ENCODE measurements at places on chromosomes 12 and 14.
A peak's percentile ranks its signal among the peaks of the same experiment; 100 is the strongest.

DNA sequence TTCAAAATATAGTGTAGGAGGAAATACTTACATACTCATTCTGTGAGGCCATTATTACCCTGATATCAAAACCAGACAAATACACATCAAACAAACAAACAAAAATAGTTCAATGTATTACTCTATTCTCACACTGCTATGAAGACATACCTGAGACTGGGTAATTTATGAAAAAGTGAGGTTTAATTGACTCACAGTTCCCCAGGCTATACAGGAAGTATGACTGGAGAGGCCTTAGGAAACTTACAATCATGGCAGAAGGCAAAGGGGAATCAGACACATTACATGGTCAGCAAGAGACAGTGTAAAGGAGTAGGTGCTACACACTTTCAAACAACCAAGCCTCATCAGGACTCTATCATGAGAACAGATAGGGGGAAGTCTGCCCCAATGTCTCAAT, 1023.2 kb downstream of the TMTC2 start:
- no peak overlapping the region for H3K27ac ChIP-seq
- DNase-seq: no peak
- H3K27me3 ChIP-seq: no peaks in the 10 kb centered on the region
- no peaks in the 10 kb centered on the region for H3K4me1 ChIP-seq
- no peak overlapping the region for H3K4me3 ChIP-seq

GRCh38 chr12:28937196-28937595, 211.9 kb upstream of the FAR2 start:
- H3K27me3 ChIP-seq: no peaks in the 10 kb centered on the region
- no peak for DNase-seq
- no peaks in the 10 kb centered on the region for H3K36me3 ChIP-seq
- H3K4me1 ChIP-seq: no peaks in the 10 kb centered on the region
- no peak overlapping the region for H3K4me3 ChIP-seq

- H3K27ac ChIP-seq: no peak overlapping the region
- DNase-seq: no peak
- H3K36me3 ChIP-seq: no peaks in the 10 kb centered on the region
- H3K4me1 ChIP-seq: peaks cover 7% of the 10 kb centered on the region
- no peak overlapping the region for H3K4me3 ChIP-seq
- H3K27me3 ChIP-seq: no peaks in the 10 kb centered on the region
Measured at GRCh38 chr12:79652521-79652920, 38.2 kb downstream of the PAWR start.

- peak within 1 kb of the TSS; percentile 99 for H3K27ac ChIP-seq
- peaks cover 26% of the 10 kb centered on the region for H3K4me1 ChIP-seq
- no peaks in the 10 kb centered on the region for H3K27me3 ChIP-seq
- H3K4me3 ChIP-seq: peak within 1 kb of the TSS; percentile 99
Measured at GRCh38 chr12:112012775-112013600, at the start of the genes ERP29 and TMEM116. TSS of gene ERP29 (plus strand) at chr12:112013426. CDS start at chr12:112013466, 40 bp downstream. TSS of gene TMEM116 (minus strand) at chr12:112013165. CDS start at chr12:112005270, 7,895 bp downstream.

- no peak for DNase-seq
- H3K27ac ChIP-seq: no peak overlapping the region
- no peak overlapping the region for H3K4me3 ChIP-seq
- H3K27me3 ChIP-seq: no peaks in the 10 kb centered on the region
Measured at GRCh38 chr14:70655110-70655826, 13.6 kb downstream of the TTC9 start.

DNA sequence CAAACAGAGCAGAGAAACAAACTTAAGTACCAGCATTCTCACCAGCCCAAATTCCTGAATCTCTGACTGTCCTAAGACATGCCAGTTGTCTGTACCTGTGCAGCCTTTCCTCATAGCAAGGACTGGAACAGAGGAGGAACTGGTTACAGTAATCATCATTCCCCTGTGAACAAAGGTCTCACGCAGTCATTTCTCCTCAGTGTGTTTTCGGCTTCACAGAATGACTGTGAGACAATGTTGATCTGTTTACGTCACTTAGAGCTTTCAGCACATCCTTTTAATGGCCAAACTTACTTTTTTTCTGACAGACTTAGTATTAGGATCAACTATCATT, 169.0 kb downstream of the FBXL14 start:
- no peaks in the 10 kb centered on the region for H3K36me3 ChIP-seq
- no peaks in the 10 kb centered on the region for H3K27me3 ChIP-seq
- H3K4me3 ChIP-seq: no peak overlapping the region
- no peaks in the 10 kb centered on the region for H3K4me1 ChIP-seq
- no peak overlapping the region for H3K27ac ChIP-seq

DNA sequence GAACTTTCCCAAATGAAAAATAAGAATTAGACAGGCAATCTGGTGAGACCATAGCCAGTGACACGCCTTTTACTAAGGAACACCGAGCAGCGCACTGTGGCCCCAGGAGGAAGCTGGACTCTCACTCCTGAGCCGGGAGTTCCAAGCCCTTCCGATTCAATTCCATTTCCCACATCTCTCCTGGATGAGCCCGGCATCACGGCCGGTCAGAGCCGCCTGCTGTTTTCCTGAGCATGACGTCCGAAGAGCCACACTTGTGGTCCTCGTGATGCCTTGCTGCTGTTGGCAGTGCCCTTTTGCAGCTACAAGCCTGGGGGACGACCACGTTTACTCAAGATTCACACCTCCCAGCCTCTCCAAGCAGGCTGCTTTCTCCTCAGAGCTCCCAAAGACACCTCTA, 40.8 kb downstream of the FBXL14 start:
- no peaks in the 10 kb centered on the region for H3K27me3 ChIP-seq
- H3K36me3 ChIP-seq: no peaks in the 10 kb centered on the region
- H3K4me1 ChIP-seq: no peaks in the 10 kb centered on the region
- no peak for DNase-seq
- H3K4me3 ChIP-seq: no peak overlapping the region

DNA sequence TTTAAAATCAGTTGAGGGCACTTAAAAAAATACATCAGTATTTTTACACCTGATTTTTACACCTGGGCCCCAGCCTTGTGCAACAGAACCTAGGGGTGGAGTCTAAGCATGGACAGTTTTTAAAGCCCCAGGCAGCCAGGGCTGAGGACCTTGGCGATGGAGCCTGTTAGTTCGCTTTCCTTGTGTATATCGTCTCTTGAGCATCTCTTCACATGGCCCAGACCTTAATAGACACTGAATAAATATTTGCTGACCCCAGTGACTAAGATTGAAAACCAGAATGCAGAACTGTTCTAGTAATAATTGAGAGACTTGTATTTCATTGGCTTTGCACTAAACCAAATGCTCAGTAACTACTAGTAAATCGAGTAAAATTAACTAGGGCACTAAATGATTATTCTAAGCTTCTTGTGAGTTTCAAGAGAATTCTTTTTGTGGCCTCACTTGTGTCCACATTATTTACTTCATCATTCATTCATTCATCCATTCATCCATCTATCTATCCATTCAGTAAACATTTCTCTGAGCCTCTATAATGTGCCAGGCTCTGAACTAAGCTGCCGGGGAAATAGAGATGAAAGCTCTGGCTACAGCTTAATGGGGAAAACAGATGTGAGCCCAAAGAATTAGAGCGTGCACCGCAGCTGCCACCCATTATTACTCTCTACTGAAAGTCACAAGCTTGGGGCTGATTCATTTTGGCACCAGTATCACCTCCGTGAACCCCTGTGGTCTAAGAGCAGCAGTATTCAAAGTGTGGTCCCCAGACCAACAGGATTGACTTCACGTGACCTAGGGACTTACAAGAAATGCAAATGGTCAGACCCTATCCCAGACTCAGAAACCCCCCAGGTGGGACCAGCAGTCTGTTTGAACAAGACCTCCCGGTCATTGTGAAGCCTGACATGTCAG, 30.7 kb upstream of the BCL7A start:
- no peak overlapping the region for H3K27ac ChIP-seq
- DNase-seq: no peak
- H3K4me3 ChIP-seq: no peak overlapping the region
- no peaks in the 10 kb centered on the region for H3K27me3 ChIP-seq
- no peaks in the 10 kb centered on the region for H3K36me3 ChIP-seq

DNA sequence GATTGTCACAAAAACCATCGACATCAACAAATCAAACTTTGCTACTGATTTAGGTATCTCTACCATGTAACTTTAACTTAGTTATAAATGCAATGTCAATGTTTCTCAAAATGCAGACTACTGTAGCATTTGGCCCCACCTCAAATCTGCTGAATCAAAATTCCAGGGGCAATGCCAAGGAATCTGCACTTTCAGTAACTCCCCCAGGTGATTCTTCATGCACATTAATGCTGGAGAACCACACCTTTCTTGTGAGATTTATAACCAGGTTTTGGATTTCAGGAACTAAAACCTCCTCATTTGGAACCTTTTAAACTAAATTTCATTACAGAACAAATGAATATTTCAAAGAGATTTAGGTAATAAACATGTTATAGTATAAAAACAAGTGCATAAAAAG, 4.9 kb downstream of the ATP2B1 start:
- H3K4me1 ChIP-seq: no peaks in the 10 kb centered on the region
- DNase-seq: no peak
- H3K27me3 ChIP-seq: no peaks in the 10 kb centered on the region
- no peak overlapping the region for H3K27ac ChIP-seq
- no peak overlapping the region for H3K4me3 ChIP-seq

GRCh38 chr12:16020031-16020430, 108.9 kb downstream of the DERA start:
- H3K27ac ChIP-seq: no peak overlapping the region
- no peak for DNase-seq
- H3K36me3 ChIP-seq: no peaks in the 10 kb centered on the region
- H3K4me1 ChIP-seq: no peaks in the 10 kb centered on the region
- H3K27me3 ChIP-seq: no peaks in the 10 kb centered on the region
- no peak overlapping the region for H3K4me3 ChIP-seq

- no peaks in the 10 kb centered on the region for H3K36me3 ChIP-seq
- H3K27me3 ChIP-seq: no peaks in the 10 kb centered on the region
- no peak for DNase-seq
- peak overlapping the region; percentile 93 for H3K27ac ChIP-seq
- H3K4me1 ChIP-seq: no peaks in the 10 kb centered on the region
Measured at GRCh38 chr12:55715169-55715764, 579 bp upstream of the BLOC1S1 start.

GRCh38 chr14:21255385-21256101, 13.7 kb downstream of the HNRNPC start:
- no peaks in the 10 kb centered on the region for H3K27me3 ChIP-seq
- no peak overlapping the region for H3K4me3 ChIP-seq
- H3K27ac ChIP-seq: no peak overlapping the region
- DNase-seq: no peak

DNA sequence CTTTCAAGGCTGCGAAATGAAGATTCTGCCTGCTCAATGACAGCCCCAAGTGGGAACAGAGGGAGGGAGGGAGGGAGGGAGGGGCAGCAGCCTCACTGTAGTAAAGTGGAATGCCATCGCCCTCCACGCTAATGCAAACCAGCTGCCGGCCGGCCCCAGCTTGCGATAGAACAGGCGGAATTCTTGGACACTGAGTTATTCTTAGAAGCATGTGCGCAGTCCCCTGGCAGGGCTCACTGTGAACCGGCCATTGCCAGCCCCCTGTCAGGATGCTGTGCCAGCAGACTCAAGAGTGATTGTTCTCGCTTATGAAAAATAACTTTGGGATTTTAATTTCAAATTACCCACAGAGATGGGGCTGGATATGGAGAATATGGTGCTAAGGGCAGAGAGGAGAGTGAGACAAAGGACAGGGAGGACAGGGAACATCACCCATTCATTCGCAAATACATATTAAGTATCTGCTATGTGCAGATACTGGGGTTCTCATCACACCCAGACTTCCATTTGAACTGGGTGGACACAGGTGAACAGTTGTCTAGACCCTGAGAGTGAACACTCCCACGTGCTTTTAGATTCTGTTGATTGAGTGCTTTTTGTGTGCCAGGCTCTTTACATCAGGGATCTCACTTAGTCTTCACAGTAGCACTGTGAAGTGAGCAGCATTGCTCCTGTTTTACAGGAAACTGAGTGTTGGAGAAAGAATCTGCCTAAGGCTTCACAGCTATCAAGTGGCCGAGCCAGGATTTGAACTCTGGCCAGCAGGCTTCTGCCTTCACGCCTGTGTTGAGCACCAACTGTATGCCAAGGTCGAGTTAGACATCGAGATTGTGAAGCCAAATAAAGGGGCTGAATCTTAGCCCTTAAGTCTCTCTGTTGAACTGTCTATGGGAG, 192.9 kb downstream of the C12orf75 start:
- H3K27me3 ChIP-seq: no peaks in the 10 kb centered on the region
- no peaks in the 10 kb centered on the region for H3K4me1 ChIP-seq
- no peak overlapping the region for H3K4me3 ChIP-seq
- peak overlapping the region; percentile 60 for H3K27ac ChIP-seq
- no peaks in the 10 kb centered on the region for H3K36me3 ChIP-seq

DNA sequence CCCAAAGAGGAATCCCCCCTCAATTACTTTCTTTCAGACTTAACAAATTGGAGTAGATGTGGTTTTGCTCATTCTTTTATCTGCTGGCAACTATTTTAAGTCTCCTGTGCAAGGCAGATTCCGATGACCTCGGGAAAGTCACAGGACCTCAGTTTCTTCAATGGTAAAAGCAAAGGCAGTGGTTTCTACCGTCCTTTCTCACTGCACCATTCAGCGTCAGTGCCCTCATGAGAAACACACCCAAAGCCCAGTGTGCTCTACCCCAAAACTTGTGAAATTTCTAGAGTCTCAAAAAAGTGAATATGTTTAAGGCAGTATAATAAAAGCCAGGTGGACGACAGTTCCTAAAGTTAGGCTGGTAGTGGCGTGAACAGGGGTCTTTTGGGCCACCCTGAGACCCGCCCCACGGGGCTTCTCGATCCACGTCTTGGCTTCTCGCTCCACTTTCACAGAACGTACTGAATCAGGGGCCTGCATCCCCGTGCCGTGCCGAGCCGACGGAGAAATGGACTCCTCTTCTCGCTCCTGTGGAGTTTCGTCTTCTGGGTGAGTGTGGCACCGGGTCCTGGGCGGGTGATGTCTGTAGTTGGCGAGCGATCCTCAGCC, 1.3 kb upstream of the ARHGAP5 start:
- no peaks in the 10 kb centered on the region for H3K36me3 ChIP-seq
- H3K4me1 ChIP-seq: no peaks in the 10 kb centered on the region
- peak overlapping the region; percentile 96 for H3K27ac ChIP-seq
- H3K27me3 ChIP-seq: no peaks in the 10 kb centered on the region

- no peaks in the 10 kb centered on the region for H3K4me1 ChIP-seq
- H3K4me3 ChIP-seq: no peak overlapping the region
- H3K27me3 ChIP-seq: no peaks in the 10 kb centered on the region
- no peaks in the 10 kb centered on the region for H3K36me3 ChIP-seq
- DNase-seq: no peak
Measured at GRCh38 chr14:68042586-68043210, 223.1 kb downstream of the RAD51B start.

DNA sequence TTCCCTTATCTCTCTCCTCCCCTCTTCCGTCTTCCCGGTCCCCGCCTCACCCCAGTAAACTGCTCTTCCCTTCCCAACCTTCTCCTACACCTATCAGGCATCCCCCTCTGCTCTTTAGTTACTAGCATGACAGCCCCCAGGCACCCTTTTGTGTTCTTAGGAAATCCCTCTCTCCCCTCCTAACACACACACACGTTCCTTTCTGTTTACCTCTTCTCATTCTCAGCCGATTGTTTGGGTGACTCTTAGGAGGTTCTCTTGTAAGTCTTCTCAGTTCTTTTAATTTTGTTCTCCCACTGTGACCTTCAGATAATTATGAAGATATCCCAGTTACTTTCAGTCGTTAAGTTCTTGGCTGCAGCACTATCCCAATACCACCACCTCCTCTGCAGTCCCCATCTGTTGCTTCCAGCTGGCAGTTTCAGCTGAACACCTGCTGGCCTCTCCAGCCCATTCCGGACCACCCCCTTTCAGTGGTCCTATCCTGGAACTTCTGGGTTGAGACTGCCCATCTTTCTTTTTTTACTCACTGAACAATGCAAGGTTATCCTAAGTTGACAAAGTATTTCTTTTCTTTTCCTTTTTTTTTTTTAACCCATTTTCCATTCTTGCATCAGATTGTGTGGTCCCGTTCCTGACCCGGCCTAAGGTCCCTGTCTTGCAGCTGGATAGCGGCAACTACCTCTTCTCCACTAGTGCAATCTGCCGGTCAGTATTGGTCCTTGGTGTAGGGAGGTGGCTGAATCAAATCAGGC, 711 bp downstream of the MARS1 start:
- peak overlapping the region; percentile 61 for H3K27ac ChIP-seq
- H3K27me3 ChIP-seq: no peaks in the 10 kb centered on the region
- H3K36me3 ChIP-seq: peaks cover 30% of the 10 kb centered on the region
- no peak for DNase-seq
- no peaks in the 10 kb centered on the region for H3K4me1 ChIP-seq

Data from right atrium auricular region (tissue), 2 donors.